ENCODE measurements at places on chromosomes 5 and 9. TPM values are rescaled to one million over a fixed set of nuclear protein-coding genes. Genes with fewer than 3 reads are reported as not detected.
A peak's percentile ranks its signal among the peaks of the same experiment; 100 is the strongest.

Gene SV2C
- 17.8 TPM for total RNA-seq

DNA sequence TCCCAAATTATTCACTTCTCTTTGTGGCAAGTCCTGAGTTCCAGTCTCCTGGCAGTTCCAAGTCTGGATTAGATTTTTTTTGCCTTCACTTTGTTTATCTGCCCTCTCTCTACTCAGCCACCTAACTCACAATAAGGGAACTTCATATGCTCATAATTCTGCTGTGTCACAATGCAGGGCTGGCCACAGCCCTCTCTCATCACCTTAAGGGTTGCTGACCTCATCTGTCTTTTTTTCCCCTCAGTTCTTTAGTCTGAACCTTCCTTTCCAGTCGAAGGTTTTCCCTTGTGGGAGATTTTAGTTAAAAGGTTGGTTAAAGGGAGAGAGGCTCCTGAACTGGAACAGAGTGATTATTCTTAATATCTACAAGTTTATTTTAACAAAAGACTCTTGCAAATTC is 4.1 kb downstream of the BAG1 start:
- no peak for DNase-seq

- peak; percentile 82 for DNase-seq
Observed at GRCh38 chr5:43007246-43007910, 32.7 kb downstream of the ANXA2R start.

DNA sequence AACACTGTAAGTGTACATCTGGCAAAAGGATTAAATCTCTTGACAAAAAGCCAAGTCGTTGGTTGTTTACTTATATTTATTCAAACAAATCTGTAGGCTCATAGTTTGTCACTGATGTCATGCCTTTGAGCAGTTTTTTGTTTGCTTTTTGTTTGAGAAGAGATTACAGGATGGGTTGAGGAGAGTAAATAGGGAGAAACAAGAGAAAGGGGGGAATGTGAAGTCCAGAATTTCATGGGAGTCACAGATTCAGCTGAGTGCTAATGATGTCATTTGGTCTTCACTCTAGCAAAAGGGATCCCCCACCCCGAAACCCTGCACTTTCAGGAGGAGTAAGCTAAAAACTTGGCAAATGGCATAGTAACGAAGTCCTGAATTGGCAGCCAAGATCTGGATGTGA is 337.4 kb downstream of the GLIS3 start:
- no peak for DNase-seq

- no peak for DNase-seq
Observed at GRCh38 chr5:93072831-93073459, 508.1 kb downstream of the NR2F1-AS1 start.
